ENCODE measurements at places on chromosomes 1 and 21. TPM values are rescaled to one million over a fixed set of nuclear protein-coding genes. Genes with fewer than 3 reads are reported as not detected.

PCNX2 gene
- 45.1 TPM for total RNA-seq

OR14K1 gene
- not detected for total RNA-seq

XKR8 gene
- 17.2 TPM for total RNA-seq

PPIAL4G gene
- total RNA-seq: not detected

ACOT11 gene
- 3.6 TPM for total RNA-seq

- H3K4me3 ChIP-seq: no peak overlapping the region
- peaks cover 3% of the 10 kb centered on the region for H3K36me3 ChIP-seq
- H3K27ac ChIP-seq: no peak overlapping the region
- no peak for DNase-seq
Observed at GRCh38 chr1:183003203-183003602, 20.0 kb upstream of the LAMC1 start.

TNFSF4 gene
- total RNA-seq: 0.29 TPM

GSTM5 gene
- total RNA-seq: not detected

DNA sequence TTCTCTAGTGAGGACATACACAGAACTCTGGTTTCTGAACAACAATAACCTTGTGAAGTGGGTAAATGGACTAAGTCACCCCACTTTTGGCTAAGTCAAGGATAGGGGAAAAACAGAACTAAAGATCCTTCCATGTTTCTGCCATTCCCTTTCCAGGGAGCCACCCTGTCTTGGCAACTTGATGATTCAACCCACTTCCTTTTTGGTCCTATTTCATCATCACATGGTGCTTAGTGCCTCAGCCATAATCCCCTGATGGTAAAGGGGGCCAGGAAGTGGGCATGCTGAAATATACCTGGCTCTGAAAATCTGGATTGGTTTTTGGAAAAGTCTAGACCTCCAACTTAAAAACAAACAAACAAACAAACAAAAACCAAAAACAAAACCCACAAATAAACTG, 206.4 kb upstream of the FOXD3 start:
- no peak for DNase-seq
- no peak overlapping the region for H3K4me3 ChIP-seq

DNA sequence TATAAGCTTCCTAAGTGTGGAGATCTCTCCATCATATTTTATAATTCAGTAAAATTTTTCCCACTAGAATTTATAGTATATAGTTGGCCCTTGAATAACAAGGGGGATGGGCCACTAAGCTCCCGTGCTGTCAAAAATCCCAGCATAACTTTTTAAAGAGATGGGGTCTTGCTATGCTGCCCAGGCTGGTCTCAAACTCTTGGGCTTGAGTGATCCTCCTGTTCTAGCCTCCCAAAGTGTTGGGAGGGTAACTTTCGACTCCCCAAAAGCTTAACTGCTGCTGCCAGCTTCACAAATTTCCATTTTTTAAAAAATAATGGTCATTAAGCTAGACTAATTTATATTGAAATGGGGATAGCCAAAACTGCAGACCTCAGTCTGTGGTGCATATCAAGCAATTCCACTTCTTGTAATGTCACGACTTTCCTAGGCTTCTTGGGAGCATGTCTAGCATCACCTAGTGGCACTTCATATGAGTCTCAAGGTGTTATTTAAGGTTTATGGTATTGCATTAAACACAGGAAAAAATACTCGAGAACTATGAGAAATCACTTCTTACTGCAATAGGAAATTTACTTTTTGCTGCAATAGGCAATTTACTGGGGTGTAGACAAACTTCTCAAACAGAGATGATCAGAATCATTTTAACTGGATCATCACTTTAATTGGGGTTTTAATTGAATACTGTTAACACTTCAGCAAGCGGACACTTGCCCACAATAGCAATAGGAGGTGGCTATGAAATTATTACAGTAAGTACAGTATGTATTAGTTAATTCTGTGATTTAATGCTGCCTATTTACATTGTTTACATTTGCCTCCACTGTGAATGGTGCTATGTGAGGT, 19.3 kb upstream of the ACTA1 start:
- H3K4me1 ChIP-seq: no peaks in the 10 kb centered on the region
- H3K4me3 ChIP-seq: no peak overlapping the region
- peaks cover 15% of the 10 kb centered on the region for H3K36me3 ChIP-seq
- DNase-seq: no peak
- no peaks in the 10 kb centered on the region for H3K27me3 ChIP-seq
- no peak overlapping the region for H3K27ac ChIP-seq

AMY1B gene
- total RNA-seq: not detected

RRP1 gene
- total RNA-seq: 76.7 TPM

- peaks cover 5% of the 10 kb centered on the region for H3K36me3 ChIP-seq
- no peak overlapping the region for H3K27ac ChIP-seq
- H3K27me3 ChIP-seq: 0 out of 2 replicates have a peak, but pooled peaks cover 2% of the 10 kb centered on the region
- H3K4me1 ChIP-seq: no peaks in the 10 kb centered on the region
- H3K4me3 ChIP-seq: peak overlapping the region; percentile 71
Observed at GRCh38 chr1:207423560-207424292, 30.4 kb upstream of the CR2 start.

DNA sequence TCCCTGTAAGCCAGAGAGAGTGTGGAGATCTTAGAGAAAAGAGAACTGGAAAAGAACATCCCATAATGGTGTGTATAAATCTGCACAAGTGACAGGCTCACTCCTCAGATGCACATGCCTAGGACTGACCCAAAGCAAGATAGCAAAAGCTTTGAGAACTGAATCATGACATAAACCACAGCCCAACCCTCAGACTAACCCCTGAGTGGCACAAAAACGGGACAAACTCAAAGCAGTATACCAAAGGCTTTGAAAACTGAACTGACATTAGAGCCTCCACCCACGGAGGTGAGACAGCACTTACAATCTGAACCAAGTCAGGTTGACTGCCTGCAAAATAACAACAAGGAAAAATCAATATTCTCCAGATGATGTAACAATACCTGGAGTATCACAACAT, 70.8 kb downstream of the TIAM1 start:
- no peaks in the 10 kb centered on the region for H3K4me1 ChIP-seq
- no peak for DNase-seq
- H3K27ac ChIP-seq: no peak overlapping the region
- H3K4me3 ChIP-seq: no peak overlapping the region
- no peaks in the 10 kb centered on the region for H3K36me3 ChIP-seq

NPR1 gene
- 8.9 TPM for total RNA-seq

WDR64 gene
- total RNA-seq: not detected

PACC1 gene
- 10.9 TPM for total RNA-seq

DNA sequence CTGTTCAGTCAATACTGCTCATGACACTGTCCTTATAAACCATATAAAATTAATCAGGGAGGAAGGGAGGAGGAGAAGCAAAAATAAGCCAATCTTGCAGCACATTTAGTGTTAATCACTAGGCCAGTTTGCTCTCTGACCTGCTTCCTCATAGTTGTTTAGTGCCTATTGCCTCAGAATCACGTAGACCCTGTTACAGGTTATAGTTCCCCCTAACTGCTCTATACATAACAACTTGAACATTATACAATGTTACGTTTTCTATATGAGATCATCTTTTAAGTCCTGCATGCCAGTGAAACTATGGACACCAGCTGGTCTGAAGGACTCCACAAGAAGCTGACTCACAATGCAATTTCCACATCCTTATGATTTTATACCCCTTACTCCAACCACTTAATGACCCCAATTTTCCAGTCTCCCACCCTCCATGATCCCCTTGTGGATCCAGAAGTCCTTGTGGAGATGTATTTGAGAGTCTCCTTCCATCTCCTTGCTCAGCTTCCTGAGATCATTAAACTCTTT, 34.9 kb upstream of the TACSTD2 start:
- no peaks in the 10 kb centered on the region for H3K36me3 ChIP-seq
- no peaks in the 10 kb centered on the region for H3K27me3 ChIP-seq
- no peak overlapping the region for H3K27ac ChIP-seq
- no peak for DNase-seq
- H3K4me3 ChIP-seq: no peak overlapping the region

DNA sequence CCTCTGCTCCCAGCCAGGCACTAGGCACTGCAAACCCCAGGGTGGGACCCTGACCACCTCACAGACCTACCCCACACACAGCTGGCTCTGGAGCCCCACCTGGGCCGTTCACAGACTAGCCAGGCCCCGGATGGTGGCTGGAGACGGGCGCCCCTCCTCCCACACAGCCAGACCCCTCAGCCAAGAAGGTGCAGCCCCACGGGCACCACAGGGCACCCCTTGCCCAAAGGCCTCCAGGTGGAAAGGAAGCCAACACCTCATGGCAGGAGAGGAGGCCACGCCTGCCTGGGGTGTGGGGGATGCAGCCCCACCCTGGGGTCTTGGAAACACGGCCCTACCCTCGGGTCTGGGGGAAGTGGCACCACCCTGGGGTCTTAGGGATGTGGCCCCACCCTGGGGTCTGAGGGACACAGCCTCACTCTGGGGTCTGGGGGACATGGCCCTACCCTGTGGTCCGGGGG, 44.6 kb downstream of the WNT9A start:
- DNase-seq: no peak
- no peaks in the 10 kb centered on the region for H3K36me3 ChIP-seq
- no peak overlapping the region for H3K27ac ChIP-seq

APOBEC4 gene
- total RNA-seq: not detected

- H3K27ac ChIP-seq: no peak overlapping the region
- H3K36me3 ChIP-seq: no peaks in the 10 kb centered on the region
- H3K27me3 ChIP-seq: no peaks in the 10 kb centered on the region
Observed at GRCh38 chr1:214500340-214501055, 50.9 kb downstream of the PTPN14 start.

DNA sequence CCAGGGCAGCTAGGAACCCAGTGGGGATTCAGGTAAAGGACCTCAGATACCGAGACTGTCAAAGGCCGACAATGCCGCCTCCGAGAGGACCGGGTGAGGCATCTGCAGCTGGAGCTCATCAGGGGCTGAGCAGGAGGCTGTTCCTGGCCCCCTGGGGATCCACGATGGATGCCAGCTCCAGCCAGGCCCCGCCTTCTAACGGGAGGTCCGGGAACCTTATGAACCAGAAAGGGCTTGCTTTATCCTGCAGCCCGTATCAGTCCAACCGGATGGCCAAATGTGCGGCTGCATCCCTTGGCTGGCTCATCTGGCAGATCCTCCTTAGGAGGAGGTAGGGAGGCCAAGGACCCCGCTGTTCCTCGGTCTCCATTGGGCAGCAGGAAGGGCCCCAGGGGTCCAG, 32.0 kb downstream of the SLC45A1 start:
- H3K27me3 ChIP-seq: no peaks in the 10 kb centered on the region
- H3K4me1 ChIP-seq: no peaks in the 10 kb centered on the region
- H3K36me3 ChIP-seq: peaks cover 23% of the 10 kb centered on the region
- no peak for DNase-seq
- no peak overlapping the region for H3K4me3 ChIP-seq

BRDT gene
- 0.15 TPM for total RNA-seq

- no peak for DNase-seq
- no peaks in the 10 kb centered on the region for H3K36me3 ChIP-seq
- no peak overlapping the region for H3K4me3 ChIP-seq
- H3K27me3 ChIP-seq: no peaks in the 10 kb centered on the region
- H3K27ac ChIP-seq: no peak overlapping the region
Observed at GRCh38 chr21:16419188-16419921, 689.6 kb downstream of the USP25 start.

DNA sequence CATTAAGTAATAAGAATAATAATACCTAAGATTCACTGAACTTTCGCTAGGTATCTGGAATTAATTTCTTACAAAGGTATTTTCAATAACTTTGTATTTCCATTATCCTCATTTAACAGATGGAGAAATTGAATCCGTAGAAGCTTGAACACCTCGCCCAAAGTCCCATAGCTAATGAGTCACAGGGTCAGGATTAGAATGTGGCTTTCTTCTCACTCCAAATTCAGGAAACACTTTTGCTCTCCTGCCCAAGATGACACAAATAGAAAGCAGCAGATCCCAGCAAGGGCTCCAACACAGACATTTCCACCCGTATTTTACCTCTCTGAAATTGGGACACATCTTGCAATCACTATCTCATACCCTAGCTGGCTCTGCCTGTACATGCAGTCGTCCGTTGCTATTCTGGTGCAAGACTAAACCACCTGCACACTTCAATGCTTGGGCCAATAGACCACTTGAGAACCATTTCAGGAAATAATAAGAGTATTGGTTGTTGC, 125.9 kb upstream of the GREM2 start:
- H3K27ac ChIP-seq: no peak overlapping the region
- no peaks in the 10 kb centered on the region for H3K4me1 ChIP-seq
- H3K36me3 ChIP-seq: no peaks in the 10 kb centered on the region
- DNase-seq: no peak

- no peaks in the 10 kb centered on the region for H3K27me3 ChIP-seq
- H3K36me3 ChIP-seq: peaks cover 5% of the 10 kb centered on the region
- H3K4me1 ChIP-seq: no peaks in the 10 kb centered on the region
- peak; percentile 31 for DNase-seq
Observed at GRCh38 chr1:27015260-27015659, 2.6 kb upstream of the TENT5B start.

DNA sequence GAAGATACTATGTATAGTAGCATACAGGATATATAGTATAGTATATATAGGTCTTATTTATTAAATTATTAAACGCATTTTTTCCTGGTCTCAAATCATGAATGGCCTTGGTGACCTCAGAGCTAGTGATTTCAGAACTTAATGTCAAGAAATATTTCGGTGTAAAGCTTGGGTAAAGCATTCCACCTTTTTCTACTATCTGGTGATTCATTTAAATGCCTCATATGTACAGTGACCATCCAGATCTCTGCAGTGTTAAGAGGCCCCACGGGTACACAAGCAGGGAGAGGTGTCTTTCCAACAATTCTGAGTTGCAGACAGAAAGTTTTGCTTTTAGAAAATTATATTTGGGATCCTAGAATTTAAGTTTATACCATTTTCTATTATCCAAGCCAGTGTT, 626.5 kb downstream of the PTPRC start:
- H3K4me1 ChIP-seq: no peaks in the 10 kb centered on the region
- DNase-seq: no peak
- no peaks in the 10 kb centered on the region for H3K27me3 ChIP-seq
- H3K4me3 ChIP-seq: no peak overlapping the region
- H3K36me3 ChIP-seq: no peaks in the 10 kb centered on the region

DNA sequence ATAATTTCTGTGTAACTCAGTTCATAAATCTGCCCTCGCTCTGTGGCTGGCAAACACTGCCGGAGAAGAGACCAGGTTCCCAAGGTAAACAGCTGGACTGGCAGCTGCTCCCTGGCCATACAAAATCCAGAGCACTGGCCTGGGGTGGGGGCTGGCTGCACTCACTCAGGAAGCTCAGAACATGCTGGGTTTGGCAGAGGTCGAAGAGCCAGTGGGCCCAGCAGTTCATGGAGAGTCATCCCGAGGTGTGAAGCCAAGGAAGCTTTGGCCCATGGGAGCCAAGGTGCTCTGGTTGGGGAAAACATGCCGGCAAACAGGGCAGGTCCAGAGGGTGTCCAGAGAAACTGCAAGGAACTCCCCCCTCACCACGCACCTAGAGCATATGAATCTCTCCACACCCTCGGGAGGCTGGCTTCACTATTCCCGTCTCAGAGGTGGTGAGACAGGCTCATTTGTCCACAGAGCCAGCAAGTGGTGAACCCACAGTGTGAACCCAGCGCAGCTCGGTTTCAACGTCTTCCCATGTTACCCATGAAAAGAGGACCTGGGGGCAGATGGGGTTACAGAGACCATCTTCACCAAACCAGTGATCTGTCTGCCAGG, 102.4 kb downstream of the DMRTB1 start:
- no peak overlapping the region for H3K27ac ChIP-seq
- H3K36me3 ChIP-seq: peaks cover under 1% of the 10 kb centered on the region
- no peaks in the 10 kb centered on the region for H3K4me1 ChIP-seq
- no peak overlapping the region for H3K4me3 ChIP-seq

TGFB2 gene
- total RNA-seq: not detected

GRCh38 chr1:36802018-36802417, 232.3 kb downstream of the GRIK3 start:
- no peak overlapping the region for H3K4me3 ChIP-seq
- H3K27ac ChIP-seq: no peak overlapping the region
- H3K36me3 ChIP-seq: peaks cover 5% of the 10 kb centered on the region
- H3K27me3 ChIP-seq: no peaks in the 10 kb centered on the region

CLCA4 gene
- total RNA-seq: not detected

Measured in H9 (cell line).